Stimulated activated CD4-positive, alpha-beta T cell treated with anti-CD3 and anti-CD28 coated beads, Interleukin-1b, Interleukin-23, amount 100 ng/mL, for 1 hour (primary cell): ENCODE measurements at places on chromosomes 1 and 21.

GRCh38 chr1:224378855-224379631 lies 22.4 kb downstream of the CNIH4 start:
- DNase-seq = no peak

DNA sequence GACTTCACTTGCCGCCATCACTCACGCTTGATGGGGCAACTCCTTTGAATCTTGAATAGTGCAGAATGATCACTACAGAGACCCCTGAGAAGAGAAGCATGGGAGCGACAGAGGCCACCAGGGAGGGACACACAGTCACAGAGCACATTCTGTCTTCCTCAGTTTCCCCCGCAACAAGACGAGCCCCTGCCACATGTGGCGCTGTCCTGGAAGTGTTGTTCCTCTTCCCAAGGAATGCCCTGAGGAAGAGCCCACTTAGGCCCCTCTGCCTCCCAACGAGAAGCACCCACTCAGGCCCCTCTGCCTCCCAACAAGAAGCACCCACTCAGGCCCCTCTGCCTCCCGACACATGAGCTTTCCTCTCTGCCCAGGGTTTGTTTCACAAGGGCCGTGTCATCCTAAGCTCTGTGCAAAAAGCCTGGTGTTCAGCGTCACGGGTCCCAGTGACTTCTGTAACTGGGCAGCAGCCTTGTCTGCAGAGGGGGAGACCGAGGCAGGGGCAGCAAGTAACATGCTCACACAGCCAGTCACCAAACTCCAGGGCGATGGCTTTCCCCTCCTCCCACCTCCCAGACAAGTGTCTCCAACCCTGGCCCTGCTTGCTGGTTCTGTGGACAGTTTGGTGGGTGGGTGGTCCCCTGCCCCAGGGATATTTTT lies 19.8 kb downstream of the SLC37A1 start:
- no peak for DNase-seq

DNA sequence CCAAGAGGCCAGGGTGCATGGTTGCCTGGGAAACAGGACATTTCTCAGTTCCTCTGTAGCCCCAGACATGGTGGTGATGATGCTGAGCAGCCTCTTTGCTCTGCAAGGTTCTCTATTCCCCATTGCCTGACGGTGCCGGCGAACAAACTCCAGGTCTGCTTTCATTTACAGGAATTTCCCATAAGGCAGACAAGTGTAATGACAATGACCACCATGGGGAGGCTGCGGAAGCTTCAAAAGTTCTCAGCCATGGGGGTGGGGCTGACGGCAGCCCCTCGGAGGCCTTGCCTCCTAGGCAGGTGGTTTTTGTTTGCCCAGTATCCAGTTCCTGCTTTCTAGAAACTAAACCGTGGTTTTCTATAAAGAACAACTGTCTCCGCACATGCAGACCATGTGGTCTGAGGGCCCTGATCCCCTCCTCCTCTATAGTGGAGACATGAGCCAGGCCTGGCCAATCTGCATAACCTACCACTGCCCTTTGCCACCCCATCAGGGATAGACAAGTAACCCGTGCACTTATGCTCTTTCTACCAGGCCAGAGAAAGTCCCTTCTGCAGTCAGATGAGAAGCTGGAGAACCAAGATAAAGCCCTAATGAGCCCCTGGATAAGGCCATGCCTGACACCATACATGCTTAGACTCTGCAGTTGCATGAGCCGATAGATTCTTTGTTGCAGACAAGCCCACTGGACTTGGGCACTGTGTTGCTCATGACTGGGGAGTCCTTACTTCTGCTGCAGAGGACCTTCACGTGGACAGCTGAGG lies 54.1 kb downstream of the LDLRAD2 start:
- no peak for DNase-seq

DNA sequence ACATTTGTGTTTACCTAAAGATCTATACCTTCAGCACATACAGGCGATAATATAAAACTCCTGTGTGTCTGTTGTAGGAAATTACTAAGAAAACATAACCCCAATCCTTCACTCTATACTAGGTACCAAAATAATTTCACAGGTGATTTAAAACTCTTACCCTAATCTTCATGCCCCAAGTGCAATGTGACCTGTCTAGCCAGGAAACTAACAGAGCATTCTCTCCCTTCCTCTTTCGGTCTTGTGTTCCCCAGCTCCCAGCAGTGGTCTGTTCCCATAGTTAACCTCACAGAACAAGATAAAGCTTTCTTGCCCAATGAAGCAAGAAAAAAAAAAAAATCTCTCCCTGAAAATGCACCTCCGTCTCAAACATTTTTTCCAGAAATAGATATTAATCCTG lies 493.5 kb downstream of the DPYD start:
- no peak for DNase-seq

- DNase-seq = no peak
Measured at GRCh38 chr1:202786804-202787203, 21.4 kb downstream of the KDM5B start.

GRCh38 chr1:91818713-91818975 lies 67.3 kb downstream of the TGFBR3 start:
- DNase-seq = no peak

GRCh38 chr1:232754930-232755329 lies 50.3 kb upstream of the MAP10 start:
- no peak for DNase-seq

DNA sequence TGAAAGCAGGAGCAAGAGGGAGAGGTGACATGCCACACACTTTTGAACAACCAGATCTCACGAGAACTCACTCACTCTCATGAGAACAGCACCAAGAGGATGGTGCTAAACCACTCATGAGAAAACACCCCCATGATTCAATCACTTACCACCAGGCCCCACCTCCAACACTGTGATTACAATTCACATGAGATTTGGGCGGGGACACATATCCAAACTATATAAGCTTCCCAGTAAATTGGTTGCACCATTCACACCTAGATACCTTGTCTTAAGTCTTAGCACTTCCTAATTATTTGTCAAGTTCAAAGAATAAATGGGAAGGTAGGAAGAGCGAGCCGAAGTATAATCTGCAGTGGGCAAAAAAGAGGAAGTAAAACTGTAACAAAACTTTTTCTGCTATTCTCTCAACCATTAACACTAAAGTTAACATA lies 34.3 kb downstream of the AMY1C start:
- DNase-seq = no peak

GRCh38 chr1:203437696-203438315 lies 37.8 kb upstream of the PRELP start:
- DNase-seq = no peak

DNA sequence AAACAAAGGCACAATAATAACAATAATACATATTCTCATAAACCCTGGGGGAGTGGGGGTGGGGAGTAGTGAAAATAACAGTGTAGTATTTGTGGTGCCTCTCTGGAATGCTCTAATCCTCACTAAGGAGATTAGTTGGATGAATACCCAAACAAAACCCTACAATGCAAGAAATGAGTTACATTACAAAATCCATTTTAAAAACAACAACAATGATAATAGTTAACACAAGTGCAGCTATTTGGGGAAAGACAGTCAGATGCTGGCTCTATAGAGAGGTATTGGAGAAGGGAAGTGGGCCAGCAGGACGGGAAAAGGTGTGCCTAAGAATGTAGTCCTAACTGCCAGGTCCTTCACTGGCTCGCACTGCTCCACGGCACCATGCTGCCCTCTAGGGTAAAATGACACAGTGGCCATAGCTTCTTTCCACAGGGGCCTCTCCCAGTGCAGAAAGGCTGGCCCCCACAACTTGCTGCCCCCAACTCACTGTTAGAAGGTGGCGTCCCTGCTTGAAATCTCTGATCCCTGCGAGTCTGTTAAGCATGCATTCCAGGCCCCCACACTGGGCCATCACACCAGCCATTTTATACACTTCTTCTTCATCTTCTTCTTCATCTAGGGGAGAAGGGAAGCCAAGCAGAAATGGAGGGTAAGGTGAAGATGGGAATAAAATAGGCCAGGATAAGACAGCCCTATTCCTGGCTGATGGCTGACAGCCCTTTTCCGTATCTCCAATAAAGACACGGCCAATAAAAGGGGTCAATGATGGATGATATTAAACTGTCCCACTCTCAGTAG lies 113.8 kb downstream of the UBR4 start:
- DNase-seq = no peak

- DNase-seq = no peak
Measured at GRCh38 chr1:234755449-234755863, 145.5 kb upstream of the IRF2BP2 start.

DNA sequence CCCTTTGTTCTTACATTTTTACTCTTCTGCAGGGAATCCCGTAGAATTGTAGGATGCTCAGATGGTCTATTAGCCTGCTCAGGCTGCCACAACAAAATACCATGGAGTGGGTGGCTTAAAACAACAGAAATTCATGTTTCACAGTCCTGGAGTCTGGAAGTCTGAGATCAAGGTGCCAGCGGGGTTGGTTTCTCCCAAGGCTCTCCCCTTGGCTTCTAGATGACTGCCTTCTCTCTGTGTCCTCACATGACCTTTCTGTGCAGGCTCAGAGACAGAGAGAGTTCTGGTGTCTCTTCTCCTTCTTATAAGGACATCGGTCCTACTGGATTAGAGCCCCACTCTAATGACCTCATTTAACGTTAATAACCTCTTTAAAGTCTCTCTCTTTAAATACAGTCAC lies 41.7 kb downstream of the HUNK start:
- DNase-seq = no peak

DNA sequence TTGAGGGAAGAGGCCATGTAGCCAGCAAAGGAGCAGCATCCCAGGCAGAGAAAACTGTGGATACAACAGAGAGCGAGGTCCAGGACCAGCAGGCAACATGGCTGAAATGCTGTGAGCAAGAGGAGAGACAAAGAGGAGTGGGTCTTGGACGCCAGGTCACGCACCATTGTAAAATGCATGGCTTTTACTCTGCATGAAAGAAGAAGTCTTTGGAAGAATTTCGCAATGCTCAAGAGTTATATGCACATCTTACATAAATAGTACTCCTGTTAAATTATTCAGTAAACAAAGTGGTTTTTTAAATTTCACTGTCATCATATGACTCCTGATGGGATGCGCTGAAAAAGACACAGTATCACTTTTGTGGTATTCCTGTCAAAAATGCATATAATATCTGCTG lies 3.5 kb downstream of the CD244 start:
- DNase-seq = no peak

GRCh38 chr1:152539901-152540300 lies 25.6 kb downstream of the CRCT1 start:
- no peak for DNase-seq

- no peak for DNase-seq
Measured at GRCh38 chr1:2235300-2235998, 7.3 kb downstream of the SKI start.

DNA sequence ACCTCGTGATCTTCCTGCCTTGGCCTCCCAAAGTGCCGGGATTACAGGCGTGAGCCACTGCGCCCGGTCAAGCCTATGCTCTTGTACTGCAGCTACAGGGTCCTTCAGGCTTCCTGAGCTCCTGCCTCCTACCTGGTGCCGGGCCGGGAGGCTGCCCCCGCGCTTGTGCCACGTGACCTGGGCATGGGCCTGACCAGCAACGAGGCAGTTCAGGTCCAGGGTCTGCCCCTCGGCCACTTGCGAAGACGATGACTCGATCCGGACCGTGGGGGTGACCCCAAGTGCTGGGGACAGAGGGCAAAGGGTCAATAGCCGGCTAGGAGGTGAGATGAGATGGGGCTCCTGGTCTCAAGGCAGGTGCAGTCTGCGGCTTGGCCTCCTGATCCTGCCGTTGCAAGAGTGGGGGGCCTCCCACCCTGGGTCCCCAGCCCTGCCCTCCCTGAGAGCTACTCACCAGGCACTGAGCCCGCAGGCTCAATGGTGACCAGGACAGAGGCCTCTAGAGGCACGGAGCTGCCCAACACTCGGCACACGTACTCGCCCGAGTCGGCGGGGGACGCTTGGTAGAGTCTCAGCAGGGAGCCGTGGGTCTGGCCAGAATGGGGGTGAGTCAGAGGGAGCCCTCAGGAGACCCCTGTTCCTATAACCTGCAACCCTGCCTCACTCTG lies 38.0 kb downstream of the LDLRAD2 start:
- no peak for DNase-seq
